H1 (cell line): ENCODE measurements at places on chromosomes 2 and 18. TPM values are rescaled to one million over a fixed set of nuclear protein-coding genes. Genes with fewer than 3 reads are reported as not detected.

NRBP1 gene
- total RNA-seq, result 115 TPM in 2 replicates

SULT1C2 gene
- total RNA-seq, result 1.9 and 2.2 TPM in 2 replicates

CAPN14 gene
- 0.07 and 0.08 TPM in 2 replicates for total RNA-seq

MRO gene
- total RNA-seq, result 0.67 and 1.0 TPM in 2 replicates

SOWAHC gene
- total RNA-seq, result 16.8 and 17.8 TPM in 2 replicates

CRACDL gene
- 0.07 and 0.50 TPM in 2 replicates for total RNA-seq

GALR1 gene
- 0.98 and 1.6 TPM in 2 replicates for total RNA-seq

DNA sequence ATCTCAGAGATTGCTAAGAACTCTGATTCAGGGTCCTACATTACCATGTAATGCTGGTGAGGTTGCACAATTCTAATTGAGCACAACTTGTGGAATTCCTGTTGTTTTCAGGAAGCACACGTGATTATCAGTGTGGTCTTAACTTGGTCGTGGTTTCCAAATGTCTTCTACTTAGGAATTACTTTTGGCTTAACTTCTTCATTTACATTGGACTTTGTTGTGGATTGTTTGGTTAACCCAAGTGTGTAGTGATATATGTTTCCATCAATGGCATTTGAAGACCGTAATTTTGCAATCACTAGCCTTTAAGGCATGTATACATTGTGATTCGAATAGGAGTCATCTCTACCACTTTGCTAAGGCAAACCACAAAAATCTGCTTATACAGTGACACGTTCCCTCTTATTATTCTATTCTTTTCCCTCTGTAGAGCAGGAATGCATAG lies 373.3 kb downstream of the IRS1 start:
- no peak for DNase-seq

DNA sequence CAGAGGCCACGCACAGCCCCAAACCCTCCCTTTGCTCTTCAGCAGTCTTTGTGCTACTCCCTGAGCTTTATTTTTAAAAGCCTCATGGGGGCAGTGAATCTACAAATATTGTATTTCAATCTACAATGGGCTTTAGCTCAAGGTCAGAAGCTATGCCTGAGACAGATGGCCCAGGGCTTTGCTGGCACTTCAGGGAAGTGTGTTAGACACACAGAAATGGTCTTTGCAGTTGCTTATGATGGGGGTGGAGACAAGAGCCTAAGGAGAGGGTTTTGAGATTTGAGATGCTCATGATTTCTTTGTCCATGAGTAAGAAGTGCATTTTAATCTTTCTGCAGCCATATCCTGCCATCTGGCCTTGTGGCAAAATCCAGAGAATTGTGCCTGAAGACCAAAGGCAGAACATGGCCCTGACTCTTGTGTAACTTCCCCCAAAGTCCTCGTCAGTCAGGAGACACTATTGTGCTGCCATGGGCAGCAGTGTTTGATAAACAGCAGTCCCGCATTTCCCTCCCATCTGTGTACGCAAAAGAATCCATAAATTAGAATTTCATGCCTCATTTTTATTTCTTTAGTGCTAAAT lies 92.6 kb downstream of the VAPA start:
- no peak for DNase-seq

DNA sequence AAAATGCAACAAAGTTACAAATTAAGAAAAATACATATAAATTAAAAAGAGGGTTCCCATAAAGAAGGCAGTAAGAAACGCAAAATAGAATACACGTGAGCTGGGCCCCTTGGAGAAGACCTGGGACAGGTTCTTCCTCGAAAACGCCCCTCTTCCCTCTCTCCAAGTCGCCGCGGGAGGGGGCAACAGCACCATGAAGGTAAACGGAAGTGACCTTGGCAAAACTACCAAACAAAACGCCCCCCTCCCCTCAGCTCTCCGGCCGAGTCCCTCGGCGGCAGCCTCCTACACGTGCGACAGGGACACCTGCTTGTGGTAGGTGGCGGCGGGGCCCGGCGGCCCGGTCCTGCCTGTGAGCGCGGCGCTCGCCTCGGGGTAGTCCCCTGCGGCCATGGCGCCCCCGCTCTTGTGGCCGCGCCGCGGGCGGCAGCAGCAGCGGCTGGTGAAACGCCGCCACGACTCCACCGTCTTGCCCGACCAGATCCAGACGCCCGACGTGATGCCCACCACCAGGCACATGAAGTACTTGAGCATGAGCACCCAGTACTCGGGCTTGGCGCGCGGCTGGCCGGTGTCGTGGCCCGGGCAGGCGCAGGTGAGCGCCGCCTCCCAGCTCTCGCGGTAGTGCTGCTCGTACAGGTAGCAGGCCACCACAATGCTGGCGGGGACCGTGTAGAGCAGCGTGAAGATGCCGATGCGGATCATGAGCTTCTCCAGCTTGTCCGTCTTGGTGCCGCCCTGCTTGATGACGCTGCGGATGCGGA lies 2.8 kb downstream of the FZD5 start:
- peak; percentile 69 for DNase-seq

DNA sequence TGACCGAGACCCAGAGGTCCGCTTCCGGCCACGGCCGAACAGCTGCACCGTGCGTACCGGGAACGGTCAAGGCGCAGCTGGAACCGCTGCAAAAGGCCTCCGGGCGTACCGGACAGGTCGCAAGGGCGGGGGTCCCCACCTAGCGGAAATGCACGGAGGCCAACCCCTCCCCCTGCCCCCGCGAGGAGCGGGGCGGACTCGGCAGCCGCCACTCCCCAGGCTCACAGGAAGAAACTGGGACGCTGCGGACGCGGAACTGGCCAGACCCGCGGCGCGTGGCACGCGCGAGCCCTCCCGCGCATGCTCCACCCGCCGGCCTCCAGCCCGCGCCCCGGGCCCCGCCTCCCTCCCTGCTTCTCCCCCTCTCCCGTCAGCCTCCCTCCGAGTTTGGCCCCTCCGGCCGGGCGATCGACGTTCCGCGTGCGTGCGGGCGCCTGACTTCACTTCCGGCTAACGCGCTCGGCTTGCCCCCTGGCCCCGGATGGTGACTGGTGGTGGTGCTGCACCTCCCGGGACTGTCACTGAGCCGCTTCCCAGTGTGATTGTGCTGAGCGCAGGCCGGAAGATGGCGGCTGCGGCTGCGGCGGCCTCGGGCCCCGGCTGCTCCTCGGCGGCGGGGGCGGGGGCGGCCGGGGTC lies at the start of gene BIRC6:
Gene BIRC6, plus strand, starts transcription at position 343 of the 637 bp plus-strand sequence. Its CDS starts 139 bp downstream, at position 482.
- DNase-seq, result peak; percentile 86

DNA sequence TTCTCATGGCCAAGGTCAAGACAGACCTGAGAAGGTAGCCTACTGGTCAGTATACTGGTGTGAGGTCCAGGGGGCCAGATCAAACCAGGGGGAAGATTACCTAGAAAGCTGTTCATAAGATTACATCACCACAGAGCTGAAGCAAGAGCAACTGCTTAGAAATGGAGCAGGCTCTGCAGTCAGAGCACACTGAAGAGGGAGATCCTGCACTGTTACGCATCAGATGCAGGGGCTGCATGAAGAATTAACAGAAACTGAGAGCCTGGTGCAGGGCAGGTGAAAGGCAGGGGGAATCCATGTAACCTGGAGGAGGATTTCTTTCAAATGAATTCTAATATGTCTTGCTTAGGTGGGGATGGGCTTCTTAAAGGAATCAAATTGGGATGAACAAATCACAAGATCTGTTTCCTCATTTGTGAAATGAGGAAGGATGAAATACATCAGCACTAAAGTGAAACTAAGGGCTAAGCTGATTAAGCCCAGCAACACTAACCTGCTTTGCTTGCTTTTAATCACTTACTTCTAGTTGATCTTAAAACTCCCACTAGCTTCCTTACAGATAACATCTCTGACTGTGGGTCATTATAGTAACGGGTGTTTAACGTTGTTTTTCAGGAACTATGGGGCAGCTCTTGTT lies 74.3 kb upstream of the ADAM23 start:
- no peak for DNase-seq

- DNase-seq, result no peak
Measured at GRCh38 chr2:75587954-75588587, 27.3 kb upstream of the EVA1A start.

DNA sequence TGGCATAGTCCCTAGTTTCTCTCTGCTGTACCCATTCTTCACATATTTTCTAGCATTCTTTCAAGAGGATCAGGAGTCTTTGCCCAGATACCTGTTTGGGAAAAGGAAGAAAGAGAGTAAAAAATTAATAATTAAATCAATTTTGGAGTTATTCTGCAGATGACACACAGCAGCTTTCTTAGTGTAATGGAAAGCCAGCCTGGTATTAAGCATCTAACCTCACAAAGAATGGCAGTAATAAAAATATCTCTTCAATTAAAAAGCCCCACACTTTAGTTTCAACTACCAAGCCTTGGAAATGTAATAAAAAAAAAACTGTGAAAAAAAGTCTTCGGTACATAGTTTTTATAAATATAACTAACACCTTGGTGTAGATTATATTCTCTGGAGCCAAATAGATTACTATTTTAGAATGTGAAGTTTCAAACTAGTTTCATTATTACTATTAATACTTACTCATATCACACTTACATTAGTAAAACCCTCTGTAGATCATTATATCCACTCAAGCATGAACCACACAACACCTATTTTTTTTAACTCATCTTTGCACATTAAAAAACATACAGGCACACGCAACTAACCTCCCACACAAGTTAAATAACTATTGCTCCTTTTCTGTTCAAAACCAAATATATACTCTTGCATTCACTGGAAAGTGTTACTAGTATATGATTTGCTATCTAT lies 90.9 kb downstream of the GPD2 start:
- no peak for DNase-seq

DNA sequence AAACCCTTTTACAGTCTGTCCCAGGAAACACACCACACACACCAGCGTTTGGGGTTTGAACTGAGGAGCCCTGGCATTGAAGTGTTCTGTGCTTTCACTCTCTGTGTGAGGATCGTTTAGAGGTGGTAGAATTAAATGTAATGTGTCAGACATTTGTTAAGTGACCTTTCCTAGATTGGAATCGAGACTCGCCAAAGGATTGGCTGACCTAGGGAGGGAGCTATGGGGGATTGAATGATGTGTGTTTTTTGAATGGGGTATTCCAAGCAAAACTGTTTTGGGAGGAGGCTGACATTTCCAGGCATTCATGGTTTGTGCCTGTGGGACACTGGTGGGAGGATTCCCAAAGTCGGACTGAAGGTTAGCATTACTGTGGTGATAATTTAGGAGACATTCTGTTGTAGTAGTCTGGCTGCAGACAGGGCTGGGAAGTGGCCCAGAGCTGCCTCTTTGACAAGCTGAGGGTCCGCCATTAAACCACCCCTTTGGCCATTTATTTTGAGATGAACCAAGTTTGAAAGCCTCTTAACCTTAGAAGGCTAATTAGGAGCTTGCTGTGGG lies 1.7 kb downstream of the MYO1B start:
- no peak for DNase-seq

GRCh38 chr2:3650140-3650920 lies 7.7 kb upstream of the ALLC start:
- no peak for DNase-seq

DNA sequence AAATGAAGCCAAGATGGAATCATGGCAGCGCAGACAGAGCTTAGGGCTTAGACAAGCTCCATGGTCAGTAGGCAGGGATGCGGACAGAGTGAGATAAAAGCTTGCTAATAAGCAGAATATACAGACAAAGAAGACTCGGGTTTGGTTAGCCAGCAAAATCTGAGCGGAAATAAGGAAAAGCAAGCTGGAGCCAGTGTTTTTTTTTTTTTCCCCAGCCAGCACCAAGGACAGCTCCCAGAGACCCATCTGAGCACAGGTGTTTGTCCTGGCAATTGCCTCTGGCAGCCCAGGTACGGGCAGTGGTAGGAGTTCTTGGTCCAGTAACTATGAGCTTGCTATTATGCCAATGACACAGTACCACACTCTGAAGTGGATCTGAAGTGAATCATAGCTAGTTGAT lies 187.6 kb downstream of the ADCYAP1 start:
- peak; percentile 38 for DNase-seq
